ENCODE measurements at places on chromosomes 16 and 17.

- no peak for DNase-seq
Measured at GRCh38 chr16:84247844-84248243, 8.0 kb upstream of the KCNG4 start.

GRCh38 chr16:70510216-70510615 is 13.1 kb downstream of the COG4 start:
- no peak for DNase-seq

GRCh38 chr16:29698484-29699323 is 19.7 kb downstream of the QPRT start:
- DNase-seq = no peak

DNA sequence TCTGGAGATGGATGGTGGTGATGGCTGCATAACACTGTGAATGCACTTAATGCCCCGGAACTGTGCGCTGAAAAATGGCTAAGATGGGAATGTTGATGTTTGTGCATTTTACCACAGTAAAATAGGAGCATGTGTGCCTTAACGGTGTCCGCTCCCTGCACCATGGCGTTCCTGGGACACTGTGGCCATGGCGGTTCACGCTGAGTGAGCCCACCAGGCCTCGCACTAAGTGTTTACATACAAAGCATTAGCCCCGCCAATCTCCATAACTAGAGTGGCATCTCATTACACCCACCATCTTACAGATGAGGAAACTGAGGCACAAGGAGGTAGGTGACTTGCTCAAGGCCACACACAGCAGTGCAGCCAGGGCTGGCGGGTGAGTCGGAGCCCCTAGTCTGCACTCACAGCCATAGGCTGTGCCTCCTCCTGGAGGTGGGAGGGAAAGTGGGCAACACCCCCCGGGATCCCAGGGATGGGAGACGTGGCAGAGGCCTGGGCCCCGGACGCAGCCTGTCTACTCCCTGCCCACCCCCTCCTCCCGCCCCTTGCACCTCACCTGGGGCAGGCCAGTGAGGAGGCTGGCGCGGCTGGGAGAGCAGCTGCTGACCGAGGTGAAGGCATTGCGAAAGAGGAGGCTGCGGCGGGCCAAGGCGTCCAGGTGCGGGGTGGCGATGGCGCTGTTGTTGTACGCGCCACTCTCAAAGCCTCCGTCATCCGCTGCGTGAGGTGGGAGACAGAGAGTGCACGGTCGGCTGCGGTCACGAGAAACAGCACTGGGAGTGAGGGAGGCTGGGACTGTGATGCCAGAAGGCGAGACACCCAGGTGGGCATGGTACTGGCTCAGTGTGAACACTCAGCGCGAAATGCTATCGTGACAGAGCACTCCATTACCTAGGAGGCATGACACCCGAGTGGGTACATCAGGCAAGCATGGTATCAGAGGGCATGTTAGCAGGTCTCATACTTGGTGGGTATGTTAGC is 3.4 kb downstream of the SGSH start:
- DNase-seq = no peak

GRCh38 chr16:82524976-82525375 is 101.8 kb upstream of the CDH13 start:
- no peak for DNase-seq

DNA sequence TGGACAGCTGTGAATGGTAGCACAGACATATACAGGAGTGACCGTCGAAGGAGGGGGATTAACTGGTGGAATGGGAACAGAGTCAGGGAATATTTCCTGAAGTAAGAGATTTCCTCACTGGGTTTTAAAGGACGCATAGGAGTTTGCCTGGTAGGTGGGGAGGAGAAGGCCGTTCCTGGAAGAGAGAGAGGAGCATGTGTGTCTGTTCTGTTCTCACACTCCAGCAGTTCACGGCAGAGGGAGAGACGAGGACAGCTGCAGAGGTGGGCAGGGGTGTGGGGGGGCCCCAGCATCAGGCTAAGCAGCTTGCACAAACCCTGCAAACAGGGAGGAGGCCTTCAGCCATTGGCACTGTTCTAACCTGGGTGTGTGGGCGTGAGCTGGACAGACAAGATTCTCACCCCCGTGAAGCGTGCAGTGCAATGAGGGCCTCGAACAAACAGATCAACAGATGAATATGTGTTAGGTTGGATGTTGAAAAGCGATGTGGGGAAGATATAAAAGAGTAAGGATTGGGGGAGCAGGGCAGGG is 85.3 kb upstream of the GSE1 start:
- no peak for DNase-seq

DNA sequence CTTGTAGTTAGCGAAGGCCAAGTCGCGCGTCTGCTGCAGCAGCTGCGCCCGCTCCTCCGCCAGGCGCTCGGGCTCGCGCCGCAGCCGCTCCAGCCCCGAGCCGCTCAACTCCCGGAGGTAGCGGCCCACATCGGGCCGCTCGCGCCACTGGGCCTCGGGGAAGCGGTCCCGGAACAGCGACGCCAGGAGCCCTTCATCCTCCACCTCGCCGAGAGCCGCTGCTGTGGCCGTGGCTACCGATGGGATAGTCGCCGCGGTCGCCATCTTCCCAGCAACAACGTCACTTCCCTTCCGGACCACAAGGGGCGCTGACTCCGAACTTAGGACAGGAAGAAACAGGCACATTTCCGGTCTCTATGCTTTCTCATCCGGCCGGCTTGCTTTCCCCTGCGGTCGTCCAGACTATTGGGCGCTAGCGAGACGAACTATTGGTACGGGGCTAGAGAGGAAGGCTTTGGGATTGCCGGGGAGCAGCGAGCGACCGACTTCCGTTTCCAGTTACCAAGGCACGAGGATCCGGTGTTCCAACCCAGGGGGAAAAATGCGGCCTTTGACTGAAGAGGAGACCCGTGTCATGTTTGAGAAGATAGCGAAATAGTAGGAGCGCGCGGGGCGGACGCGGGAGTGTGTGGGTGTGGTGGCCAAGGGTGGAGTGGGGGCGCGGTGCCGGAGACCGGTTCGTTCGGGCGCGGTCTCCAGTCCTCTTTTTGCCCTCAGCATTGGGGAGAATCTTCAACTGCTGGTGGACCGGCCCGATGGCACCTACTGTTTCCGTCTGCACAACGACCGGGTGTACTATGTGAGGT is at the start of the genes COG8 and NIP7:
Gene COG8, minus strand, starts transcription at position 276 of the 806 bp plus-strand sequence. Its CDS starts 12 bp downstream, at position 264.
Gene NIP7, plus strand, starts transcription at position 484 of the 806 bp plus-strand sequence. Its CDS starts 58 bp downstream, at position 542.
- peak; percentile 92 for DNase-seq
